ENCODE measurements at places on chromosomes 3 and 15. TPM values are rescaled to one million over a fixed set of nuclear protein-coding genes. Genes with fewer than 3 reads are reported as not detected.

DNA sequence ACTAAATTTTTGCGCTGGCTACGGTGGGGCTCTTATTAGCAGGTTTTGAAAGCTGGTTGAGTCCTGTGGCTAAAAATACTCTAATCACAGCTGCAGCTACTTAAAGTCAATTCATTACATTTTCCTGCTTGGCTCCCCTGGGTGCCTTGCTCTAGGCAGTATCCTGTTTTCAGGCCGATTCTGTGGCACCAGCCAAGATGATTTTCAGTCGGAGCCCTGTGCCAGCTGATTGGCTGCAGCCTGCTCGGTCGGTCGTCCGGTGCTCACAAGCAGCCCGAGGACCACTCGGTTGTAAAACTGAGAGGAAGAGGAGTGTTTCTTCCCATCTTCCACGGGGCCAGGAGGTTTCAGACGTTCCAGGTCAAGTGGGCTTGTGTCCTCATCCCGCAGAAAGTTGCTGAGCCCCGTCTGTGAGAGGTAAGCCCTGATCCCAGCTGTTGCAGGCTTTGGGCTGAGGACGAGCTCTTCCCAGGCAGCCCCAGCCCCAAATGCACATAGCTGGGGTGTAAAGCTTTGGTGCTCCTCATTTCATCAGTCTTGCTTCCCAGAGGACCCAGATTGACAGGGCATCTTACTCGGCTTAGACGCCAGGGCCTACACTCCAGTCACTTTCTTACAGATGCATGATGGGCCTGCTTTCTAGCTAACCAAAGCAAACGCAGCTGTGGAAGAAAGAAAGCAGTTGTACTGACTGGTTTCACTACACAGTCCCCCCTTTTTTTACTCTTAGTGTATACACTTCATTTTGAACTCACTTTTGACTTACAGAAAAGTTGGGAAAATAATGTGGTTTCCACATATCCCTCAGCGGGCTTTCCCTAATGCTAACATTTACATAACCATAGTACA lies 15.9 kb downstream of the LYSMD4 start:
- no peak for DNase-seq

DNA sequence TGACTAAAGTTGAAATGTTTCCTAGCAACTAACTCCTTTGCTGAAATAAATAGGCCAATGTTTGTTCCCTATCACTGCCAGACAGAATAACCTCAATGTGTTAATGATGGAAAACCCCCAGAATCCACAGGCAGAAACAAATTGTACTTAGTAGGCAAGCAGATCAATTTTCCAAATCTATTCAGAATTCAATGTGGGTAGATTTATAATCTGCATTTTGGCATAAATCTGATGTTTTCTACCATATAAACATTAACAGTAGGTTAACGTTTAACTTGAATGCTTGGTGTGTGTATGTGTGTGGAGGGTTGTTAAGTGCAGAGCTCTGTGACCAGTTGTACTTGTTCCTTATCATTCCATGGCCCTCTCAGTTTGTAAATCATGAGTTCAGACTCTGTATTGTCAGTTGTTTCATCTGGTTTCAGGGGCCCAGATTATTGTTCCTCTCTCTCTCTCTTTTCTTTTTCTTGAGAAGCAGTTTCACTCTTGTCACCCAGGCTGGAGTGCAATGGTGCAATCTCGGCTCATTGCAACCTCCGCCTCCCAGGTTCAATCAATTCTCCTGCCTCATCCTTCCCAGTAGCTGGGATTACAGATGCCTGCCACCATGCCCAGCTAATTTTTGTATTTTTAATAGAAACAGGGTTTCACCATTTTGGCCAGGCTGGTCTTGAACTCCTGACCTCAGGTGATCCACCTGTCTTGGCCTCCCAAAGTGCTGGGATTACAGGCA lies 32.8 kb downstream of the PLSCR1 start:
- DNase-seq: no peak

DNA sequence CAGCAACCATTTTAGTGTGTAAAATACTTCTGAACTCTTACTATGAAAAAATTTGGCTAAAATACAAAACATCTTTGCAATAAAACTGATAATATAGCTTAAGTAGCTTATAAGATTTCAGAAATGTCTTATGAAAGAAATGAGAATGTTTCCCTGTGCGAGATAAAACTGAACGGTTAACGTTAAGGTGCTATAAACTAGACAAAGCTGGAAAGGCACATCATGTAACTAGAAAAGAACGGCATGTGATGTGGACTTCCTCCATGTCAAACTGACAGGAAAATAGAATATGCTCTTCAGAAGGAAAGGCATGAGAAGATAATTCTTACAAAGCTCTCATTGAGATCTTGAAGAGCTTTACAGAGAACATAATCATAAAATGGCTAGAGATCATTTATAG lies 36.5 kb downstream of the NCK1 start:
- DNase-seq: no peak

GRCh38 chr15:95261546-95261945 lies 1030.2 kb downstream of the MCTP2 start:
- DNase-seq: no peak

- no peak for DNase-seq
Observed at GRCh38 chr3:183244981-183245476, 8.0 kb upstream of the B3GNT5 start.

DNA sequence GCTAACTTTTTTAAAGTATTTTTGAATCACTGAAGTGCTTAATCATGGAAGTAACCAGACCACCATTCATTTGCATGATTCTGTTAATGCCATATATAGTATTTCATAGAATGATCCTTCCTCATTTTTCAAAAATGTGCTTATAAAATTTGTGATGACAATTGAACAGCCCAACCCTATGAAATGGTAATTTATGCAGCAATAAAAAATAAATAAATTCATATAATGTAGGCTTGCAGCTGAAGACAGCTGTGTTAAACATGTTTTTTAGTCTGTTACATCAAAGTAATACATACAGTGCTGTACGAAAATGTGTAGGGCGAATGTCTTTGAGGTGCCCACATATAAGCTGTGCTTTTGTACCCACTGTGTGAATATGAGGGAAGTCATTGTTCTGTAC lies 131.7 kb downstream of the FILIP1L start:
- DNase-seq: no peak

- no peak for DNase-seq
Observed at GRCh38 chr3:178182337-178182779, 353.9 kb upstream of the KCNMB2 start.

- no peak for DNase-seq
Observed at GRCh38 chr3:15997274-15997943, 177.1 kb upstream of the GALNT15 start.

DNA sequence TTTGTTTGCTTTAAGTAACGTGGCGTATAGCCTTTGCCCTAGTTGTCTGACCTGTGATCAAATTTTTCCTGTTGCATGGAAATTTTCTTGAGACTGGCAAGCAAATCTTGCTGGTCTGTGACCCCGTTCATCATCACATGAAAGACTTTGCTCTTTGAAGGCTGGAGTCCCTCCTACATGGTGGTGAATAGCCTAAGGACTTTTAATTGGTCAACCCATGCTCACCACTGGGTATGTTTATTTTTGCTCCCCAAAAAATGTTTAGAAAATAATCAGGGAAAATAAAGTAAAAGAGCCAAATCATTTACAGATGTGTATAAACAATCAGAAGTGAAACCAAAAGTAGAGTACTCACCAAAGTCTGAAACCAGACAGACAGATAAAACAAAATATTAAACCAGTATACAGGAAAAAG lies 1075.3 kb upstream of the ALCAM start:
- DNase-seq: no peak

GRCh38 chr15:25793354-25794050 lies 69.6 kb downstream of the ATP10A start:
- no peak for DNase-seq

DNA sequence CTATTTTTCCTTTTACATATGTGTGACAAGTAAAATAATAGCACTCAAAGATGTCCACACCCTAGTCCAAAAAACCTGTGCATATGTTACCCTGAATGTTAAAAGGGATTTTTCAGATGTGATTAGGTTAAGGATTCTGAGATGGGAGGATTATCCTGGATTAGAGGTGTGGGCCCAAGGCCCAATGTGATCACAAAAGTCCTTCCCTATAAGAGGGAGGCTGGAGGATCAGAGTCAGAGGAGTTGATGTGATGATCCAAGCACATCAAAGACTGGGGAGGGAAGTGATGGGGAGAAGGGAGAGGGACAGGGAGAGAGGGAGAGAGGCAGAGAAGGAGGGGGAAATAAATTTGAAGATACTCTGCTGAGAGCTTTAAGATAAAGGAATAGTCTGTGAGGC lies 512.6 kb downstream of the PLOD2 start:
- no peak for DNase-seq

GRCh38 chr15:50676799-50677483 lies 9.7 kb downstream of the TRPM7 start:
- DNase-seq: no peak

DNA sequence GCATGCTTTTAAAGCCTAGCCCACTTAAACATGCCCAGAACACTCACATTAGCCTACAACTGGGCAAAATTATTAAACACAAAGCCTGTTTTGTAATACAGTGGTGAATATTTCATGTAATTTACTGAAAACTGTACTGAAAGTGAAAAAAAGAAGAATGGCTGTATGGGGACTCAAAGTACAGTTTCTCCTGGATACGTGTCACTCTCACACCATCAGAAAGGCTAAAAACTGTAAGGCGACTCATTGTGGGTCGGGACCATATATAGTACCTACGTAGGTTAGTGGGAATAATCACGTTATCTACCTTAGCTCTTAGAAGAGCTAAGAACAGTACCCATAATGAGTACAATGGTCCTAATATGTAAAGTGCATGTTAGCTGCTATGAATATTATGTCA lies 80.2 kb upstream of the SPATA12 start:
- DNase-seq: peak; percentile 5

DNA sequence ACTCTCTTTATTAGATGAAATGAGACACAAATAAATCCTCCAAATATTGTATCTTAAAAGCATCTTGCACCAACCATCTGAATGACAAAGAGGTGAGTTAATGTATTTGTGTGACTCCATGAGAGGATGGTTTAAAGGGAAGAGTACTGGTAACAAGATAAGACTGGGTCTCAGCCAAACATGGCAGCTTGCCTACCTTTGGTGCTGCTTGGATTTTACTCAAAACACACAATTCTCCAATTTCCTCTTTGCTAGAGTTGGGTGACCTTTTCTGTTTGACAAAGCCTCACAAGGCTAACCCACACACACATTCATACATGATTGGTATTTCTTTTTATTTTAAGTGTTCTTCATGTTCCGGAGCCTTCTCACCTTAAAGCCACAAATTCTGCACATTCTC lies 506.4 kb downstream of the FGF12 start:
- no peak for DNase-seq

GRCh38 chr3:46360907-46361306 lies 7.0 kb downstream of the CCR2 start:
- no peak for DNase-seq

Gene ATP13A5
- total RNA-seq: not detected

Gene ESYT3
- total RNA-seq: 2.4 TPM

Gene GLT8D1
- total RNA-seq: 29.1 TPM

Gene KIAA1143
- 24.0 TPM for total RNA-seq

Gene ACP3
- 0.78 TPM for total RNA-seq

Gene TMEM158
- total RNA-seq: 0.38 TPM

Gene TMEM45A
- 4.8 TPM for total RNA-seq

Gene PPARG
- total RNA-seq: 7.8 TPM

Gene CXCR6
- total RNA-seq: 0.32 TPM

Gene XYLB
- total RNA-seq: 0.46 TPM

Gene TICRR
- 0.03 TPM for total RNA-seq

Gene RTP3
- not detected for total RNA-seq

Gene SUSD5
- total RNA-seq: 0.78 TPM

Gene TUSC7
- total RNA-seq: not detected
